ENCODE measurements at places on chromosomes 13 and 19.

- DNase-seq, result no peak
These were observed 36.0 kb downstream of the KCTD15 start for GRCh38 chr19:33832633-33833032.

DNA sequence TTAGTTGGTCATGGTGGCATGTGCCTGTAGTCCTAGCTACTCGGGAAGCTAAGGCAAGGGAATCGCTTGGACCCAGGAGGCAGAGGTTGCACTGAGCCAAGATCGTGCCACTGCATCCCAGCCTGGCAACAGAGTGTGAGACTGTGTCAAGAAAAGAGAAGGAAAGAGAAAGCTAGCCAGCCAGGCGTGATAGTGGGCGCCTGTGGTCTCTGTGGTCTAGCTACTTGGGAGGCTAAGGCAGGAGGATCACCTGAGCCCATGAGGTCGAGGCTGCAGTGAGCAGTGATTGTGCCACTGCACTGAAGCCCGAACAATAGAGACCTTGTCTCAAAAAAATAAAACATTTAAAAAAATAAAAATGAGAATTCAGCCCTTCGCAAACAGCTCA lies 33.3 kb downstream of the TIMM13 start:
- DNase-seq, result no peak

DNA sequence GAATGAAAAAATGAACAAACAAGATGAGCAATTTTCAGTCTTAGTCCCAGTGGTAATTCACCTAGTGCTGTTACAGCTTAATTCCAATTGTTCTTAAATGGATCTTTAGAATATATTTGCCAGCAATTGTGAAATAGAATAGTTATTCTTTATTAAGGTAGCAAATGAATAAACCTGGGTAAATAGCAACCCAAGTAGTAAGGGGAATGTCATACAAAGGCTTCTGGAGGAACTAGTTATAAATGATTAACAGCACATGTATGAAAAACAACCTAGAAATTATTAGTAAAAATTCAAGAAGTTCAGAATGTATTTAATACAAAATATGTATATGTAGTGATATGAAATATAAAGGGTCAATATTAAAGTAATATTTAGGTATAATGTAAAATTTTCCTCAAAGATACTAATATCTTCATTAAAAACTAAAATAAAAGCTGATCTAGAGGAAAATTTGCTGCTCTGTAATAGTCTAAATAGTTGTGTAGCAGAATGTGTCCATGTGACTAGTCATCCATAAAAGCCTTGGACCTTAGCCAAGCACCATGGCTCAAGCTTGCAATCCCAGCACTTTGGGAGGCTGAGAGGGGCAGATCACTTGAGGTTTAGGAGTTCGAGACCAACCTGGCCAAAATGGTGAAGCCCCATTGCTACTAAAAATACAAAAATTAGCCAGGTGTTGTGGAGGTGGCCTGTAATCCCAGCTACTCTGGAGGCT lies 535.9 kb upstream of the ATXN8OS start:
- no peak for DNase-seq

DNA sequence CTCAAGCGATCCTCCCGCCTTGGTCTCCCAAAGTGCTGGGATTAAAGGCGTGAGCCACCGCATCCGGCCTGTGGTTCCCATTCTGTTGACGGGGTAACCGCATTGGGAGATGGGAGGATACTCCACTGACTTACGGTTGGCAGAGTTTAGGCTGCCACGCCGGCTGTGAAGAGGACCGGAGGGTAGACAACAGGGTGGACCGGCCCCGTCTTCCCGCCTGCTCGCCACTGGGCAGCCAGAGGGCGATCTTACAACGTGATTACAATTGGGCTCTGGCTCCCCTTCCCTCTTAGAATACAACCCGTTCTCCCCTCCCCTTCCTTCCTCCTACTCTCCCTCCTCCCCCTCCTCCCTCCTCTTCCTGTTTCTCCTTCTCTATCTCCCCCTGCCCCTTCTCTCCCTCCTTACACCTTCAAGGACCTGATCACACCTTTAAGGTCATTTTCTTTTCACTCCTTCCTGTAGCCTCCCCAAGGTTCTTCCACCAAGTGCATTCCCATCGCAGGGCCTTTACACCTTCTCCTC lies 957 bp upstream of the CCDC194 start:
- DNase-seq, result peak; percentile 36

DNA sequence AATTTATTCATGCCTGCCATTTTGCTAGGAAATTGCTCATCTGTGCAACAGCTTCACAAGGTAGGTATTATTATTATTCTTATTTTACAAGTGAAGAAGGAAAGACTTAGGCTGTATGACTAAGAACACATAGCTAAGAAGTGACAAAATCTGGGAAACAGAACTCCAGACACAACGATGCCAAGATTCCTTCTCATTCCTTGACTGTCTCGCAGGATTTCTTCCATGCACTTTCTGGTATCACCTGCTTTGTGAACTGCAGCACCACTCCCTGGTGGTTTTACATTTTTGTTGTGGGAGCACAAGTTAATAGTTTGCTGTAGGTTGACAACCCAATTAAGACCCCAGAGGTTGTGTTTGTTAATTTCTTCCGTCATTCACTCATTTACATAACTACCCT lies 188.5 kb downstream of the LACC1 start:
- DNase-seq, result no peak

- DNase-seq, result no peak
These were observed 3.4 kb downstream of the NUDT15 start for GRCh38 chr13:48040896-48041295.

DNA sequence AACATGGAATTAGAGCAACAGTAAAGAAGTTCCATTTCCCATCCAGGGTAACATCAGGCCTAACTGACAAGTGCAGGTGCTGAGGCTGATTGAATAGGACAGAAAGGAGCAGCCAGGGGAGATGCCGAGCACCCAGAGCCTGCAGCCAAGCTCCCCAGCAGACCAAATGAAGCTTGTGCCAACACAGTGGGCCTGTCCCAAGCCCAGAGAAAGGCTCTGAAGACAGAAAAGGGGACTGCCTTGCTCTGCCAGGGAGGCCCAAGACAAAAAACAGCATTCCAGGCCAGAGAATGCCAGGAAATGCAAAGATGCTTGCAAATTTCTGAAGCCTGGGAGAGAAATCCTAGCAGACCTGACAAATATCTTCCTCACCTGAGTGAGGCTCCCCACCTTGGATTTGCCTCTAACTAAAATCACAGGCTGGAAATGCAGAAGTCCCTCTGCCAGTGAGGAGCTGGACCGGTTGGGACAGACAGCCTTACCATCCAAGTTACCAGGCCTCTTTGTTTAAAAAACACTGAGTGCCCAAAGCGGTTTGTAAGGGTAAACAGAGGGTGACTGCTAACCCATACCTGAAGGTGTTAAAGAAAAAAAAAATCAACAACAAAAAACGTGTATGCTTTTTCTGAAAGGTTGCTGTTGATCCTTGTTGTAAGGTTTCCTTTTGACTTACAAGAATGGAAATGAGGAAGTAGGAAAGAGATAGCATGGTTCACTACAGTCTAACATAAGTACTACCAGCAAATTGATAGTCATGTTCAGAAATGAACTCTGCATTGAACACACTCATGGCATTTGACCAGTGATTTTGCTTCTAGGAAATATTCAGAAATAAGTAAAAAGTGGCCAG lies 11.8 kb upstream of the HMGB1 start:
- no peak for DNase-seq

DNA sequence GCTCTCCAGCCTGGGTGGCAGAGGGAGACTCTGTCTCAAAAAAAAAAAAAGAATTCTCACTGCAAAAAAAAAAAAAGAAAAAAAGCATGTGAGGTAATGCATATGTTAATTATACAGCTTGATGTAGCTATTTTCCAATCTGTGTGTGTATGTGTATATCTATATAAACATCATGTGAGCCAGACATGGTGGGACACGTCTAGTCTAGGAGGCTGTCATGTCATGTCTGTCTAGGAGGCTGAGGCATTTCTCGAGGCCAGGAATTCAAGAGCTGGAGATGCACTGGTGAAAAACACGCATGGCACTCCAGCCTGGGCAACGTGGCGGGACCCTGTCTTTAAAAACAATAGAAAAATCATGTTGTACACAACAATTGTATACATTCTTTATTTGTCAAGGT lies 6.9 kb upstream of the SBK3 start:
- no peak for DNase-seq

DNA sequence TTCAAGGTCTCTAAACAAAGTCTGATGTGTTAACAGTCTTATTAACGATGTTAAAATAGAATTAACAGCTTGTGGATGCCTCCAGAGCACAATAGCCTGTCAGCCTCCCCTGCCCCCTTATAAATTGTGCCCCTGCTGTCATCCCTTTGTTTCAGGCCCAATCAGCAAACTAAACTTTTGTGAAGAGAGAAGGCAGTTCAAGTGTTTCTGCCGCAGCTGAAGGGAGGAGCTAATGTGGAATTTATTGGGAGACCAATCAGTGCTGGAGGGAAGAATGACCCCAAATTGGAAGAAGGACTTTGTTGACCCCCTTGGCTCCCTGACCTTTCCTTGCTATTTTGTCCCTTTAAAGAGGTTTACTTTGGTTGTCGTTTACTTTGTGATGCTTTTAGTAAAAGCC lies 160.5 kb downstream of the TM9SF2 start:
- DNase-seq, result no peak

GRCh38 chr19:46453661-46454060 lies 17.7 kb downstream of the PNMA8A start:
- no peak for DNase-seq

DNA sequence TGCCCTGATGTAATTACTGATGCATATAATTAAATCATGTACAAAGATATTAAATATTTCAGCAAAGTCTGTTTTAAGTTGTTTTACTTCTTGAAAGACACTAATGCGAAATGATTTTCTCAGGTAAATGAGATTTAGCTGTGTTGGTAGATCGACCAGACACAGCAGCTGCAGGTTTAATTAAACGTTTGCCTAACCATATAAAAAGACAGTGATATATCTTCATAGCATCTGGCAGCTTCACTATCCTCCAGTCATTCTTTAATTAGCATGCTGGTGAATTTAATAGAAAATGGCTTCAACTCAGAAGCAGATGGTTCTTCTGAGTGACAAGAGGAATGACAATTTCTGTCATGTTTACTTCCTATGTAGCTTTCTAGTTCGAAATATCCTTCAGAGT lies 69.3 kb downstream of the NHLRC3 start:
- DNase-seq, result no peak

DNA sequence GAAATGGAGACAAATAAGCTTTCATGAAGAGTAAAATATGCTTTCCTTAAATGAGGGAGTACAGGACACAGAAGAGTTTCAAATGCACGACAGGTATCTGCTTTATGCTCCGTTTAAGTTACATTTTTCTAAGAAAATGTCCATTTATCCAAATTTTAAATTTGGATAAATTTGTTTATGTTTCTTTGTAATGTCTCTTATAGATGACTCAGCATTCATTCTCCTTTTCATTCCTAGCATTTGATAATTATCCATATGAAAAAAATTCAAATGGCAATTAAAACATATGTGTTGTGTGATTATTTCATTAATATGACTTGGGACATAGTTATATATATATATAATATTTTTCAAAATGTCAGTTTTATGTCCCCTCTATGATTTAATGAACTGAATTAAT lies 1449.3 kb downstream of the SLITRK1 start:
- no peak for DNase-seq

DNA sequence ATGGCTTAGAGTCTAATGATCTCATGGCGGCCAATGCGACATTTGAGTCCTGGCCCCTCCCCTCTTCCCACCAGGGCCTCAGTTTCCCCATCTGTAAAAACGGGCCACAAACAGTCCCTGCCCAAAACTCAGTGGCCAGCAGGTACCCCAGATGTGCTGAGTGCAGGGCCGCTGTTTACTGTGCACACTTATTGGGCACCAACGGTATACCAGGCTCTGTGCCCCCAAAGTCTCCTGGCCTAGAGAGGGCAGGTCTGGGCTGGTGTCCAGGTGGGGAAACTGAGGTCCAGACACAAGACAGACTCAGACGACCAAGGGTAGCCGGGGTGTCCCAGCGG lies 23.6 kb upstream of the WDR18 start:
- DNase-seq, result no peak

GRCh38 chr13:80224468-80224867 lies 116.5 kb downstream of the SPRY2 start:
- DNase-seq, result no peak

DNA sequence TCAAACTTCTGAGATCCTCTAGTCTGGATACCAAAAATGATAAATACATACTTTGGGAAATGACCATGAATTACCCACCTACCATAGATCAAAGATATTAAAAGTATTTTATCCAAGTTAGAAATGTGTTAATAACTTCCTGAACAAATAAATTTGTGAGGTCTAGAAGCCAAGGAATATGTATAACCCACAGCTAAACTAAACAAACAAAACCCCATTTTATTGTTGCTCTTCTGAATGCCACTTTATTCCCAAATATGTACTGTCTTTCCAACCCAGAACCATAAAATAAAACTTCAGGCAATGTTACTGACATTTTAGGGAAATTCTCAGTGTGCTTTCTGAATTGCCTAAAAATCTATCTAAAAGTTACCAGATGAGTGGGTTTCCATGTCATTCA lies 35.1 kb downstream of the UBL3 start:
- DNase-seq, result no peak

- no peak for DNase-seq
These were observed 2301.2 kb downstream of the PCDH9 start for GRCh38 chr13:64928696-64929499.

DNA sequence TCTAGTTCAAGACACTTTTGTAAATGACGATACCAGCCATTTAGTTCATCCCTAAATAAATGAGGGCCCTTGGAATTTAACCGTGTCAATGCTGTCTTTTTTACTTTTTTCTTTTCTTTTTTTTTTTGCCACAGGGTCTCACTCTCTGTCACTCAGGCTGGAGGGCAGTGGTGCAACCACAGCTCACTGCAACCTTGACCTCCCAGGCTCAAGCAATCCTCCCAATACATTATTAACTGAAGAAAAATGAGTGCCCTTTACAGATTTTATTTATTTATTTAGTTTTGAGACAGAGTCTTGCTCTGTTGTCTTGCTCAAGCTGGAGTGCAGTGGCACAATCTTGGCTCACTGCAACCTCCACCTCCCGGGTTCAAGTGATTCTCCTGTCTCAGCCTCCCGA lies 2.9 kb upstream of the MED4 start:
- no peak for DNase-seq

GRCh38 chr19:47152205-47152604 lies 21.6 kb downstream of the SAE1 start:
- DNase-seq, result no peak

GRCh38 chr13:106570299-106570852 lies 2.4 kb upstream of the ARGLU1 start:
- no peak for DNase-seq

GRCh38 chr13:113573065-113573464 lies 11.5 kb upstream of the TFDP1 start:
- DNase-seq, result no peak

DNA sequence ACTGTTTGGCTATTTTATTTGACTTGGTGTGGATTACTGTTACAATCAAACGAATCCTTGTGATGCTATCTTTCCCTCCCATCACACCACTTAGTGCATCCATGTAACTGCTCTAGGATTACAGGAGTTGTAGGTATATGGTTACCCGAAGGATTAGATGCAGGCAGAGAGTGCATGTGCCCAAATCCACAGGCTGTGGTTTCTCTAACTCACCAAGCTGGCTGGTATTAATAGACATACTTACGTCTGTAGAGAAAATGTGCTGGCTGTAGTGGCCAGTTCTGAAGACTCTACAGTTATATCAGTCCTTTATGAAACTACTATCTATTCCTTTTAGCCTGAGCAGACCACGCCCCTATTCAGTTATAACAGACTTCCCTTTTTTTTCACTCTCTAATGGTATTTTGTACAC lies 1.1 kb upstream of the HMGB1 start:
- no peak for DNase-seq

- no peak for DNase-seq
These were observed 103.0 kb downstream of the UFM1 start for GRCh38 chr13:38452656-38453055.

GRCh38 chr13:84646957-84647356 lies 764.7 kb upstream of the SLITRK1 start:
- DNase-seq, result no peak
